ENCODE measurements at places on chromosomes 2 and 18.

- no peak for DNase-seq
Observed at GRCh38 chr2:126839796-126840195, 58.9 kb upstream of the TEX51 start.

DNA sequence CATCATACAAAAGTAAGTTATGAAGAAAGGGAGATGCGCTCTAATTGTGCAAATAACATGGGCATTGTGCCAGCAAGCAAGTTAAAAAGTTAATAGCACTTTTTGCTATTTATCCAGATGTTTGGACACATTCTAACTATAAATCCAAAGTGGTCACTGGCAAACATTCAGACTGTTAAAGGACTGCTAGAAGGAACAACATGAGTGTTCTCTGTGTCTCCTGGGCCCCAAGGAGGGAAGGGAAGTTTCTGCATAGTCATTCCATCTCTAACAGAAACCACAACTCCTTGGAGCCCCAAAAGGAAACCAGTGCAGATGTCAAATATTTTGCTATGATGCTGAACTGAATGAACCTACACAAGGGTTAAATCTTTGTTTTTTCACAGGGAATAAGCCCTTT is 213.3 kb upstream of the HNRNPA3 start:
- DNase-seq: no peak

GRCh38 chr18:26225022-26225693 is 1.1 kb upstream of the TAF4B start:
- no peak for DNase-seq

- no peak for DNase-seq
Observed at GRCh38 chr2:217551252-217551899, 451.4 kb downstream of the TNS1 start.

- no peak for DNase-seq
Observed at GRCh38 chr2:8485736-8486135, 196.1 kb upstream of the ID2 start.
